ENCODE measurements at places on chromosomes 2 and 18.

- no peak for DNase-seq
These were observed 28.1 kb upstream of the ACTR3 start for GRCh38 chr2:113861740-113862139.

DNA sequence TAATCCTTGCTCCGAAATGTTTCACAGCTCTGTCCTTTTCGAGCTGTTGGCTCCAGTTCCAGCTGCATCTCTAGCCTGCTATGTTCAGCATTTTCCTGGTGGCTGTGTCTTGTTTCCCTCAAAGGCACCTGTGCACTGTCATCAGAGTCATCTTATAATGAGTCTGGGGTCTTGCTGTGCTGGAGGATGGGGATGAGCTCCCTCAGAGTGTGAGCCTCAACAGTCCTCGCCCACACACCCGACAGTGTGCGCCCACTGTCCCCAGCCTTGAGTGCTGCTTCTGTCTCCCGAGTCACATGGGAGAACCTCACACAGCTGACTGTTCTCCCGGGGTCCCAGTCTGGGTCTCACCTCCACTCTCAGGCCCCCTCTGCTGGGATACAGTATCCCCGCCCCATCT lies 25.4 kb downstream of the SPP2 start:
- DNase-seq = no peak

DNA sequence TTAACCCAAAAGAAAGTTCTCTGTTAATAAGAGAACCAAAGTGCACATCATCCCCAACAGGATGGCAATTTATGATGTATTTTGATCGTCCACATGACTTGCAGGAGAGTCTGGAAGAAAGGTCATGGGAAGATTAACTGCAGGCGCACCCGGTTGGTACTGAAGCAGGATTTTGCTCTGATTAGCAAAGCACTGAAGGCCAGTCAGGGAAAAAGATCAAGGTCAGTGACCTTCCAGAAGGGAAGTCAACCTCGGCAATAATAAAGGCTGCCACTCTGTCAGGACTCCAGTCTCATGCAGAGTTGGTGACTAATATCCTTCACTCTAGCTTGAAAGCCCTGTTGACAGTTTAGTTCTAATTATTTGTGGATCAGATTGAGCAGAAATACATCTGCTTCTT lies 432.7 kb upstream of the RAB12 start:
- no peak for DNase-seq

- no peak for DNase-seq
These were observed 46.4 kb downstream of the INSIG2 start for GRCh38 chr2:118134650-118135049.

GRCh38 chr2:151931756-151932155 lies 103.5 kb upstream of the ARL5A start:
- DNase-seq = no peak

- DNase-seq = no peak
These were observed 510.1 kb upstream of the SLC39A10 start for GRCh38 chr2:195146761-195147541.

GRCh38 chr2:101698014-101698843 lies 722 bp downstream of the MAP4K4 start:
- no peak for DNase-seq

GRCh38 chr2:43019536-43020183 lies 206.7 kb downstream of the ZFP36L2 start:
- DNase-seq = no peak

GRCh38 chr2:127588241-127588640 lies 52.8 kb downstream of the MYO7B start:
- no peak for DNase-seq

DNA sequence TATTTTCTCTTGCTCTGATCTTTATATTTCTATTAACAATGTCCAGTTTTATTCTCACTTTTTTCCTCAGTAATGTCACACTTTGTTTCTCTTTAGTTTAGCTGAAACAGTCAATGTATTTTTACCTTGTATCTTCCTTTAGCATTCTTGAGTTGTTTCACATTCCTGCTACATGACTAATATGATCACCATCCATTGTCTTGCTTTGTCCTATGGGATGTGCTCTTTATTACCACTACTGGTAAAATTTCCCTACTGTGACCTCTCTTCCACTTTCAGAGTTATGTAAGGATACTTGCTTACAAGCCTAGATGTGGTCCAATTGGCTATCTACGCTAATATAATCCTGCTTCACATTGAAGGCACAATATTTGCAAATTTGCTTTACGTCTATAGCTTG lies 457.9 kb downstream of the PIK3C3 start:
- DNase-seq = no peak

- no peak for DNase-seq
These were observed 37.2 kb upstream of the SLC8A1 start for GRCh38 chr2:40488927-40489677.

DNA sequence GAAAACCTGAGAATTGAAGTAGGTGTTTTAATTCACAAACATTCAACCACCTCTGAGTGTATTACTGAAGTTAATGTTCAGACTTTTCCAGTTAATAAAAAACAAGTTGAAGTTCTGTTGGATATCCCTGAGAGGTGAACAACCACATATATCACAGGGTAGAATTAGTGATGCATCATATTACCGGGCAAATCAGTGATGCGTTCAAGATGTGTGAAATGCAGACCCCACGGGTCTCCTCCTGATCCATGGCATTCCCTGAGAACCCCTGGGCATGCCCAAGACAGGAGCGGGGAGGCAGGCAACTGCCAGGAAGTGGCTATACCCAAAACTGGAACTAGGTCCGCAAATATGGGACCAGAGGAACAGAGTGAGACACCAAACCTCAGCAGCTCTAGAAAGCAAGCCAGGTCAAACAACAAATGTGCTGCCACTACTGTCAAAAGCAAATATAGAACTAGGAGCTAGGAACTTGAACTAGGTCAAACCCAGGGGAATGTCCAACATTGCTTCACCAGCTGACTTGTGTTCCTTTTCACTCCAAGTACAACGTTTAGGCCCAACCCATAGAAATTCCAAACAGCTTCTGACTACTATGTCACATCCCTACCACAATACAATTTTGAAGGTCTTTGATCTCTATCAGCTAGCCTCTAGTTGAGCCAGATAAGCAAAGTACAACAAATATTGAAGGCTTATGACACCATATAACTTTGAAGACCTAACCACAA lies 20.2 kb downstream of the PSTPIP2 start:
- no peak for DNase-seq

- peak; percentile 40 for DNase-seq
These were observed 48.5 kb upstream of the CAB39 start for GRCh38 chr2:230664128-230664527.

DNA sequence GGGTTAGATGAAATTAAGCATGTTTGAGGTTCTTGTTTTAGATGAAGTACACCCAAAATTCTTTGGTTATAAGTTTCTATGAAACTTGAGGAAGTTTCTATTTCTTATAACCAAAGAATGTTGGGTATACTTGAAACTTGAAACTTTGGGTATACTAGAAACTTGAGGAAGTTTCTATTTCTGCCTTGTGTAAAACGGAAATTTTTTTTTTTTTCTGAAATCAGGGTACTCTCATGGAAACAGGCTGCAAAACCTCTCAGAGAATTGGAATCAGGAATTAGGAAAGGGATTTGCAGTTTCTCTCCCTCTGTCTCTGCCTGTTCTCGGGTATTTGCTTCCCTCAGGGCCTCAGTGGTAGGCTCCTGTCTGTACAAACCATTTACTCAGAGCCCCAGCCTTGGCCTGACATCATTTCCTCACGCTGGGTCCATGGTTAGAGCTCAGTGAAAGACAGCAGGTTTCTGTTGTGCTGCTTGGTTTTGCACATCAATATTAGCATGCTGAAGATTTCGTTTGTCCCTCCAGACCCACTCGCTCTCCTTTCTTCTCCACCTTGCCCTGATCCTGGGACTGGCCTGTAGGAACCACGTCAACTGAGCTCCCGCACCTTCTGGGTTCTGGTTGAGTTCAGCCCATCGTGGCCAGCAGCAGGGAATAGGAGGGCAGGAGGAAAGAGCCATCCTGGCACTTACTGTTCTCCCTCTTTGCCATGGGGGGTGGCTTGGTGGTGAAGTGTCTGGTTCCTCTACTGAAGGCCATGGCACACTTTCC lies 106.4 kb downstream of the POLR1A start:
- DNase-seq = peak; percentile 49

GRCh38 chr18:45107425-45107824 lies 426.7 kb downstream of the SETBP1 start:
- no peak for DNase-seq

GRCh38 chr2:152292991-152293390 lies 42.0 kb upstream of the FMNL2 start:
- DNase-seq = no peak

GRCh38 chr2:211093743-211094303 lies 537.4 kb downstream of the CPS1 start:
- DNase-seq = no peak

GRCh38 chr2:46353509-46353908 lies 56.3 kb downstream of the EPAS1 start:
- no peak for DNase-seq

GRCh38 chr18:41128126-41128525 lies 826.9 kb upstream of the PIK3C3 start:
- no peak for DNase-seq

- DNase-seq = no peak
These were observed 1.0 kb upstream of the ZEB2 start for GRCh38 chr2:144520756-144521487.

GRCh38 chr18:54684784-54685183 lies 93.7 kb downstream of the DYNAP start:
- DNase-seq = no peak

DNA sequence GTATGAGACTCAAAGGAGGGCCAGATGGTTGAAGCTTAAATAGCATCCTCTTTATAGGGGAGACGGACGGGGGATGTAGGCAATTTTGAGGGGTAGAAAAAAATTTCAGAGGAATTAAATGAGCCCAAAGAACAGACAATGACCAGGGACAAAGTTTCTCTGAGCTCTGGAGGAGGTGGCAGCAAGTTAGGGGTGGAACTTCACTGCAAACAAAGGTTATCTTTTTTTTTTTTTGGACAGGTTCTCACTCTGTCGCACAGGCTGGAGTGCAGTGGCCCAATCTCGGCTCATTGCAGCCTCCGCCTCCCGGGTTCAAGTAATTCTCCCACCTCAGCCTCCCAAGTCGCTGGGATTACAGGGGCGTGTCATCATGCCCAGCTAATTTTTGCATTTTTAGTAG lies 195.6 kb downstream of the PDE11A start:
- DNase-seq = no peak

DNA sequence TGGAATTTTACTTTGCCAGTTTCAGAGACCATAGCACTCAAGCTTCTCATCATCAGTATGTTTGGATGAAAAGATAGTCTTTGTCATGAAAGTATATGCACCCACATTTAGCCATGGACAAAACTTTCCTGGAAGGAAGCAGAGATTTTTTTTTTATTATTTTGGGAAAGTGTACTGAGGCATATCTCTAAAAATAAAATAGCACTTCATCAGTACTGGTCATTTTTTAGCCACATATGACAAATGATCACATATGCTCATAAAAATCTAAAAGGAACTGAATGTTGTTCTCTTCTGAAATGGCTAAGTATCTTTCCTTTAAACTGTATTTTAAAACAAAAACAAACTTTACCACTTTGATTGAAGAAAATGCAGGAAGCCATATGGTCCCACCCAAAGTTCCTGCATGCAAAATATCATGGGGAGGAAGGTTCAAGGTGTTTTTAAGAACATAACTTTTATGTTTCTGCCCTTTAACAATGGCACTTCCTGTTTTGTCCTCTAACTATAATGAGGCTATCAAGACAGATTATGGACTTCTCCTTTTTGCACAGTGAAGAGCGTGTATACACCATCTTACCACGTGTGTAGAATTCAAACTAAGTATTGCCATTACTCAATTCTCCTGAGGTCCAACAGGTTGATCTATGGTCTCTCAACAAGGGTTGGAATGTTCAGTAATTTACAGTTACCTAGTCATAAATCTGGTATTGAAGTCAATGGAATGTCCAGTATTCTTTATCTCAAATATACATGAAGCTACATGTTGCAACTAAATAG lies 77.1 kb upstream of the SLC39A10 start:
- DNase-seq = no peak

- no peak for DNase-seq
These were observed 142.2 kb downstream of the PLCL1 start for GRCh38 chr2:197946562-197946961.
